ENCODE measurements at places on chromosomes 5 and 9.

GRCh38 chr9:76985581-76985980 lies 33.9 kb upstream of the FOXB2 start:
- DNase-seq, result no peak

GRCh38 chr5:133607451-133607850 lies 4.9 kb downstream of the FSTL4 start:
- DNase-seq, result peak; percentile 34

- no peak for DNase-seq
Observed at GRCh38 chr9:134196911-134197310, 32.5 kb upstream of the RNU6ATAC start.

DNA sequence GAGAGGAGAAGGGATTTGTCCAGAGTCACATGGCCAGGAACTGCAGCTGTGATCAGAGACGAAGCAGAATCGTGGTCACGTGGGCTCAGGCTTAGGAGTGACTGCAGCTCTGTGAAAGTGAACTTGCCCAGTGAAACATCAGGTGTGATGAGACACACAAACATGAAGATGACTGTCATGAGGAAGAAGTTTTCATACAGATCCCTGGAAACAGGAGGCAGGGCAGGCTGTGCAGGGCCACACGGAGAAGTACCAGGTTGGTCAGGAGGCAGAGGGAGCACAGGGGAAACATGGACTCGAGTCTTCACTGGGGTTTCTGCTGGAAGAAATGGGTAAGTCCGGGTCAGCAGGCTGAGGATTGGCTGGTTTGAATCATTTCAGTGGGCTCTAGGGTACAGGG lies 64.1 kb downstream of the BARX1 start:
- DNase-seq, result no peak

DNA sequence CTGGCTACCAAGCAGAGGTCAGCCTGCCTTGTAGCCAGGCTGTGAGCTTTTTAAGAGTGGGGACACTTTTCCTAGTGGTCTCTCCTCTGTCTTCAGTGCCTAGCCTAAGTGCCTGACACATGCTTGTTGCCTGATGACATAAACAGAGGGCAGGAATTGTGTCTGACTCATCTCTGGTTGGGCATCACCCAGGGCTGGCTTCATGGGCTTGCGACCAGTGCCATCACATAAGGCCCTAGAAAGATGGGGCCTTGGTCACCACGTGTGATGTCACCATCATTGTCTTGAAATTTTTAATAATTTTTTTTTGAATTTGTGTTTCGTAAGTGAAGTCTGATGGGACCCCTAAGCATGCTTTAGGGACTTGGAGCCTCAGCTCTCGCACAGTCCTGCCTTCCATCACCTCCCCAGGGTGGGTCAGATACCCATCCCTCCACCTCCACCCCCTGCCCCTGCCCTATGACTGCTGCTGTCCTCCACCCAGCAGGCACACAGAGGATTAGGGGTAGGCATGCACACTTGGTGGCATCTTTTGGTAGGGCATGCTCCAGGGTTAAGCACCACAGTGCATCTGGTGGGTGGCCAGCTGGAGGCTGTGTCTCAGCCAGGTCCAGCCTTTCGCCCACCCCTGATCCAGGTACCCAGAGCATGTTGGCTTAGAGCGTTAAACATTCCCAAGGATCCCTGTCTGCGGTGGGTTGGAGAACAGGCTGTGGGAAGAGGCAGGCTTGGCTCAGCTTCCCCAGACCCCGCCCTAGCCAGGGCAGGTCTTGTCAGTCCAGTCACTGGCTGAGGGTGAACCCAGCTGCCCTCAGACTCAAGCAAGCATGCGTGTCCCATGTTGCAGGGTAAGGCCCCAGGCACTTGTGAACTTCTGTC lies 80.1 kb upstream of the SH3PXD2B start:
- no peak for DNase-seq

GRCh38 chr5:62005551-62005950 lies 300.5 kb upstream of the KIF2A start:
- DNase-seq, result no peak

DNA sequence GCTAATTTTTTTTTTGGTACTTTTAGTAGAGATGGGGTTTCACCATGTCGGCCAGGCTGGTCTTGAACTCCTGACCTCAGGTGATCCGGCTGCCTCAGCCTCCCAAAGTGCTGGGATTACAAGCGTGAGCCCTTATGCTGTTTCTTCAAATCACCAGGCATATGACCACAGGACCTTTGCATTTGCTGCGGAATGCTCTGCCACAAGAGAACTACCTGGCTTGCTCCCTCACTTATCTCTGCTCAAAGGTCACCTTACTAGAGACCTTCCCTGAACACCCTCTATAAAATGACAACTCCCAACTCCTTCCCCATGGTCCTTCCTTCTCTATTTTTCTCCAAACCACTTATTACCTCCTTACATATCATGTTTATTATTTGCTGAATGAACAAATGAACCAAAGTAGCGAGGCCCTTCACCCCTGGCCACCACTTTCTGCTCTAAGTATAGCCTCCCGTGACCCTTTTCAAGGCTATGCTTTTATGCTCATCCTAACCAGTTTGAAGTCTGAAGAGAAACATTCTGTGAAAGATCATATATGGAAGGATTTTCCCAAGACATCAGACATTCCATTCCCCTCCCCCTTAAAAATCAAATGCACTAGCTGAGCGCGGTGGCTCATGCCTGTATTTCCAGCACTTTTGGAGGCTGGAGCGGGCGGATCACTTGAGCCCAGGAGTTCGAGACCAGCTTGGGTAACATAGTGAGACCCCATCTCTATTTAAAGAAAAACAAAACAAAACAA lies 1.3 kb downstream of the ZER1 start:
- DNase-seq, result no peak

GRCh38 chr9:111957856-111958631 lies 61.4 kb downstream of the UGCG start:
- DNase-seq, result no peak

- DNase-seq, result no peak
Observed at GRCh38 chr5:122835681-122836080, 9.7 kb upstream of the SNX24 start.

DNA sequence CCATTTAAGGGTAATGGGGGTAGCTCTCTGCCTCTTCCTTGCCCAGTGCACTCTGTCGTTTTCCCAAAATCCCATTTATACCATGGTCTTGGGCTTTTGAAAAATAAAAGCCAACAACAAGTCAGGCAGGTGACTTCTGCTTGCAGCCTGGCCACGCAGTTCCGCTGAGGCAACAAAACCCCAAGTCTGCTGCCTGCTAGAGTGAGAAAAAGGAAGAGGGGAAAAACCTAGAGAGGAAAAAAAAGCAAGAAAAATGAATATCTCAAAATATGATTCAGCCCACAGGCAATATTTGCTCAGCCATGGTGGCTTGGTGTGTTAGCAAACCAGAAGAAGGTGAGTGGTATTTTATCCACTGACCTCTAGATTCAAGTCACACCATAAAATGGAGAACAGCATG lies 148.2 kb upstream of the FSTL4 start:
- DNase-seq, result no peak

- DNase-seq, result no peak
Observed at GRCh38 chr9:31243386-31243785, 1141.1 kb upstream of the ACO1 start.

- DNase-seq, result no peak
Observed at GRCh38 chr5:159844267-159845121, 71.8 kb upstream of the ADRA1B start.

DNA sequence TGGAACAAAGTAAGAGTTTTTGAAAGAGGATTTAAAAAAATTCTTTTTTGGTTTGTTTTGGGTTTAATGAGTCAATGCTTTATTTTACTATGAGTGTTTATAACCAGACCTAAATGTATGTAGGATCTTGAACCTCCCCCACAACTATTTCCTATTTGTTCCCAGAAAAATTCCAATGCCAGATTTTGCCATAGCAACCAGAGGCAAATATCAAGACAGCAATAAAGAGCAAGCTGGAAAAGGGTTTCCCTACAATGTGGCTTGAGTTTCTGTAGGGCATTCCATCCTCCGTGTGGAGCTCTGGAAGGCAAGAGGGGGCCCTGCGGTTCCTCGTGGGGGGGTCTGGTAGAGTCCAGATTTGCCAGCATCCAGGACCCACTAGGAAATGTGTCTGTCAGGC lies 27.8 kb upstream of the GDNF start:
- DNase-seq, result no peak

DNA sequence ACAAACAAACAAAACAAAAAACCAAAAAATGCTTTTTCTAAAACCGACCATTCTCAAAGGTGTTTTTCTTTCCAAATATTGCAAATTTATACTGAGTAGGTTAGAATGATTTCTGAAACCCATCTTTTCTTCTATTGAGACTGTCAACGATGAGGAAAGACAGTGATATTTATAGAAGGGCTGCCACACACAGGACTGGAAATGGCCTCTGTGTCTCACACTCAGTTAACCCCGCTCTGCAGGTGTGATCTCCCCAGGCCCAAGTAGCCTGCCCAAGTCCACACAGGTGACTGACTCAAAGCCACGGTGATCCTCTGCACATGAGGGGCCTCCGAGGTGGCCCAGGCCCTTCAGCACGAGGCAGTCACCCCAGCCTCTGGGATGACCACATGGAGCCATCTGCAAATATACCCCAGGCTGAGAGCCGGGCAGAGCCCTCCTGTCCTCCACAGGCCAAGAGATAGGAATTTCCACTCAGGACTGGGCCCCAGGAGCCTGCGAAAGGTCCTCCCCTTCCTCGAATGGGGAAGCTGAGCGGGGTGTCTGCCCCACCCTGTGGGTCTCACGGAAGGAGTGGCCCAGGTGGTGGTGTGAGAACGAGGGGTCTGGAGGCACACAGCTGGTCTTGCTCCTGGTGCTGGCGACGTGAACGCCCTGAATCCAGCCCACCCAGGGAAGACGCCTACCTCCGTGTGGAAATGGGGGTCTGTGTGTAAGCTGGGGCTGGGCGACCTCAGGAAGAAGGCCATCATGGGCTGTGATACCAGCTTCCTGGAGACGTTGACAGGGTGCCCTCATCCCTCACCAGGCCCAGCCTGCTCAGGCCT lies 53.0 kb upstream of the PHYKPL start:
- no peak for DNase-seq

- no peak for DNase-seq
Observed at GRCh38 chr5:30749971-30750370, 443.5 kb upstream of the CDH6 start.

- no peak for DNase-seq
Observed at GRCh38 chr9:15231788-15232635, 75.0 kb downstream of the TTC39B start.

DNA sequence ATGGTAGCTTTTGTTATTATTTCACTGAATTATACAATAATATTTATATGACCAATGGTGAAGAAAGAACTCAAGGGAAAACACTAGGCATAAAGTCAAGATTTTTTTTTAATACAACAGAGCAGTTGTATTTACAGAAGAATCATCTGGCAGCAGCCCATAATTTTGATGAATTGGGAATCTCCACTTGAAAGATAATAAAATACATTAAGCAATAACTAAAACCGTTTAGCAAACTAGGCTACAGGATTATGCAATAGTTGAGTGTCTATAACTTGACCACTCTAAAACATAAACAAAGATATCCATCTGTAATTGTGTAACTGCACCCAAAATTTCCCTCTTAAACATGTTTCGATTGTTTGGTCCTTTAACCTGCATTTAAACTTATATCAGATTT lies 80.8 kb downstream of the SNCAIP start:
- DNase-seq, result no peak

- peak; percentile 4 for DNase-seq
Observed at GRCh38 chr9:18007621-18008020, 428.8 kb downstream of the SH3GL2 start.

DNA sequence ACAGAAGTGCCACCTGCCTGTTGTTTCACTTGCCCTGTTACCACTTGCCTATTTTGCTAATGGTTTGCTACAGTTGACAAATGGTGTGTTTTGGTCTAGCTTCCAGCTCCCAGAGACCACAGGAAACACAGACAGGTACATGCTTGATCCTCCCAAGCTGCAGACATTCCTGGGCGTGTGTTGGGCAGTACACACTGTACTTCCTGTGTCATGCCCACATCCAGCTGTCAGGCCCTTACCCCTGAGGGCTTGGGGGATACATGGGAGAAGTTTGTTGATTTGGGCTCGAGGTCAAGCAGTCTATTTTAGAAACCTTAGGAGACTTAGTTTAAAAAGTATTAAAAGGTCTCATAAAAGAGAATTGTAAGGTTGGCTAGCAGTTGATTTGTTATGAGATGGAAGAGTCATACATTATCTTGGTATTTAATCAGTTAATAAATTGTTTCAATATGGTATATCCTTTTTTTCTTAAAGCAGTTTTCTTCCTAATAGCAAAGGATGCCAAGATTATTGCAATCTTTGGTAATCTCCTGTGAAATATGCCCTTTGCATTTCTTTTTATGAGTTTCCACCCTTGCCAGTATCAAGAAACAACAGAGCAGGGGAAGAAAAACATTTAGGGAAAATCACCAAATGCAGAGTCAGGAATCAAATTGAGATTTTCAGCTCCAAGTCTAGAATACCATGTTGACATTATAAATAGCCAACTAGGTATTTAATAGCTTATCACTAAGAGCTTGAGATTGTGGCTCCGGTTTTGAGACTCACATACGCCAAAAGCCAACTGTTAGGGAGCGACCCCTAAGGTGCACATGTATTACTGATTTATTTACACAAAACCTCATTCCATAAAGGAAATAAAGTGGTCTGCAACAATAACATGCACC lies 52.3 kb upstream of the CD180 start:
- DNase-seq, result no peak

GRCh38 chr9:33012328-33013069 lies 11.1 kb upstream of the APTX start:
- DNase-seq, result no peak

- no peak for DNase-seq
Observed at GRCh38 chr5:2183154-2184025, 300.7 kb upstream of the IRX4 start.

DNA sequence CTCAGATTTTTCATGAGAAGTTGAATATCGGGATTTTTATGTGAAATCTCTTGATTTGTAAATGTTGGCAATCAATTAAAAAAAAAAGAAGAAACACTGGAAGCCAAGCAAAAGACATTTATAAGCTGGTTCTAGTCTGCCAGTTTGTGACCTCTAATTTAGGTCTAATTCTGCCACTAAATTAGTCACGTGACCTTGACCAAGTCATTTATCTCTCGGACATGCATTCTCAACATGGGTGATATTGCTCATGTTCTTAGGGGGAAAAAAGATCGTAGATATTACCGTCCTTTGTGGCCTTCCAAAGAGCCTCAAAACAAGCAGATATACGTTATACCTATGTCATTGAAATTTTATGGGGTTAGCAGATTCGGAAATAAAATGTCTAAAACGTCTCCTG lies 52.9 kb upstream of the PTPDC1 start:
- no peak for DNase-seq

GRCh38 chr9:13027879-13028278 lies 251.6 kb downstream of the MPDZ start:
- DNase-seq, result no peak

Data from NCI-H1417 (cell line).